ENCODE measurements at places on chromosomes 16 and 17.

- DNase-seq = no peak
Observed at GRCh38 chr16:18805257-18805773, 4.0 kb upstream of the ARL6IP1 start.

GRCh38 chr17:12395733-12396354 is 269.8 kb upstream of the MYOCD start:
- peak; percentile 34 for DNase-seq

DNA sequence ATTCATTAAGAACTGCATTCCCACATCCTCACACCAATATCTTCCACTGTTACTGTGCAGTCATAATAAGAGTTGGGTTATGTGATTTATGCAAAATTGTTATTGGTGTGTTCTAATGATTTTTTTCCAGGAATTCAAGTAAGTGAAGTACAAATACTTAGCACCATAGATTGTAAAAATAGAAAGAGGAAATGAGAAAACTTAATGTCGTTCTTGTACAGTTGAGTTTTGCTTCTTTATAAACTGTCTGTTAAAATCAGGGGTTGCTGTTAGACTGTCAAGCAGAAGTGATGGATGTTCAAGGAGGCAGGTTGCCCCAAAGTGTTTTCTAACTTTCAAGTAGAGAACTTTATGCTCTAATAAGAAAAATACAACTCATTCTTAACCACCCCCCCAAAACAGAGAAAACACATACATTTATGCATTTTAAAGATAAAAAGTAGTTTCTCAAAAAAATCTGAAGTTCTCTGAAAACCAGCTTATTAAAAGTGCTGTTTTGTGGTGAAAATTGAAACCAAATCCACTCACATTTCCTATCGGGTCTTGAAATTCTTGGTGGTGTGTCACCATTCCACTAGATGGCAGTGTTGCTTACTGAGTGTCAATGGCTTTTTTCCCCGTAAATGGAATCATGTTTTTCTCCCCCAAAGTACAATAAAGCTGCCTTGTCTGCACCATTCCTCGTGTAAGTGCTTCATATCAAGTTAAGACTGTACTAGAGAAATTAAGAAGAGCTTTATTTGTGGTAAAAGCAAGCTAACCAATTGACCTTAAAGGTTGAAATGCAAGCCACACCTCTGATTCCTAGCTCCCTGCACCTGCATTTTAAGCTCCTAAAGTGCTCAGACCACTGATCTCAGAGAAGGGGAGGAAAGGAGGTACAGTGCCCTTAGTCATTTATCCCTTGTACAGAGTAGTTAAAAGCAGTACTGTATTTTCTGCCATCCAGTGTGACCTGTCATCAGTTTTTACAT is 4.7 kb upstream of the IGSF6 start:
- DNase-seq = peak; percentile 68

GRCh38 chr17:77888242-77889134 is 70.0 kb upstream of the TNRC6C start:
- no peak for DNase-seq

DNA sequence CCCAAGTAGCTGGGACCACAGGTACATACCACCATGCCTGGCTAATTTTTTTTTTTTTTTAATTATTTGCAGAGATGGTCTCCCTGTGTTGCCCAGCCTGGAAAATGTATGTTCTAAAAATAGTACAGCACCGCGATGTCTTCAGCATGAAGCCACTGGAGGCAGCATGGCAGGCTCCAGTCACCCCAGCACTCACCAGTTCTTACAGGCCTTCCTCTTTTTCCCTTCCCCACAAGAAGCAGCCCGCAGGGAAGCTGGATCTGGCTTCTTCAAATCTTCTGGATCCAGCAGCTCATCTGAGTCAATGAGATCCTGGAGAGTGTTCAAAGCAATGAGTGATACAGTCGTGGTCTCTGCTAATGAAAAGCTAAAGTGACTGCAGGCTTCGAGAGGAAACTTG is 16.2 kb downstream of the CIAPIN1 start:
- DNase-seq = no peak

- peak; percentile 75 for DNase-seq
Observed at GRCh38 chr16:57167953-57168352, 17.9 kb downstream of the PSME3IP1 start.

GRCh38 chr17:81994593-81995462 is 17.4 kb downstream of the ASPSCR1 start:
- no peak for DNase-seq

GRCh38 chr16:11248133-11248532 is 7.9 kb downstream of the SOCS1 start:
- no peak for DNase-seq

DNA sequence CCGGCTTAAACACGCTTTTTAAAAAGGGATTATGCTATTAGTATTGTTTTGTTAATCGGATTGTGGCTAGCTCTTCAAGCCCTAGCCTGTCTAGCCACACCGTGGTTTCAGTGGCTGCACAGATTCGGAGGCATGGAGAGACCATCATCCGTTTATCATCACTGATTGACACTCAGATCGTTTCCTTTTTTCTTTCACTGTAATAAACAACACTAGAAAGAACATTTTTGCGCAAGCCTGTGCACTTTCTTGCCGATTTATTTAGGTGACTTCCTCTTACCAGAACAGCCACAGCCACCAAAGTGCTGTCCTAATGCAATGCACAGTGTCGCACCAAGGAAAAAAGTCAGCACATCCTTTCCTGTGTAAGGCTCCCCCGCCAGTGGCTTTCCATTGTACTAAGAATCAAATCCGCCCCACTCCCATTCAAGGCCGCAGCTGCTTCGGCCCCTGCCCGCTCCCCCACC is 78.2 kb downstream of the CRISPLD2 start:
- no peak for DNase-seq

DNA sequence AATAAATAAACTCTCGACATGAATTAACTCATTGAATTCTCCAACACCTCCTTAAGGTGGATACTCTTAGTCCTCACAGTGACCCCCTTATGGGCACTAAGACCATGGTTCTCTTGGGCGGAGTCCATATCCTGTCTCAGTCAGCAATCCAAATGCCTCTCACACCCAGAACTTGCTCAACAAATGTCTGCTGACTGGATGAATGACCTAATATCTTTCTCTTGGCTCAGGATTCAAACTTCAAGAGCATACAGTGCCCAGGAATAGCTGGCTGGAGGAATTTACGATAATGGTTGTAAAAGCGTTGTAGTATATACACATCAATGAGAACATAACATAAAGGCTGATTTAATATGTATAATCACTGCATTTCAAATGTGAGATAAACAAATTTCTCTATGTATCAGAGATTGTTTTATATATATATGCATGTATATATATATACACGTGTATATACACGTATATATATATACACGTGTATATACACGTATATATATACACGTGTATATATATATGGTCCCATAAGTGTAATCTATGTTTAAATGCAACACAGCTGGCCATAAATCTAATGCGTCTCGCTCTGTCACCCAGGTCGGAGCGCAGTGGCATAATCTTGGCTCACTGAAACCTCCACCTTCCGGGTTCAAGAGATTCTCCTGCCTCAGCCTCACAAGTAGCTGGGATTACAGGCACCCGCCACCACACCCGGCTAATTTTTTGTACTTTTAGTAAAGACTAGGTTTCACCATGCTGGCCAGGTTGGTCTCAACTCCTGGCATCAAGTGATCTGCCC is 6.5 kb upstream of the UBB start:
- no peak for DNase-seq

Data from ACHN (cell line).